ENCODE measurements at places on chromosomes 5 and 9. TPM values are rescaled to one million over a fixed set of nuclear protein-coding genes. Genes with fewer than 3 reads are reported as not detected.

DNA sequence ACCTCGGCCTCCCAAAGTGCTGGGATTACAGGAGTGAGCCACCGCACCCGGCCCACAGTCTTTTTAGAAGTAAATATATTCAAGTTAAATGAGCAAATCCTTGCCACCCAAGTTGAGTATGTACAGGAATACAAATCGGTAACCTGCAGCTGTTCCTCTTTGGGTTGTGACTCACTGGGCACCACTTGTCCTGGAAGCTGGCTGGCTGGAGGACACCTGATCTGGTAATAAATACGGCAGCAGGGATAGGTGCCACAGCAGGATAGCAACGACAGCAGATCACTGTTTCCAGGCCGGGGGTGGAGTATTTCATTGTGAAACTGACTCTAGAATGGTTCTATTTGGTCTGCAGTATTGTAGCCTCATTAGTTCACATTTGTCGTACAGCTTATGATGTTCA is 35.7 kb upstream of the SLC36A2 start:
- no peak overlapping the region for H3K4me3 ChIP-seq
- H3K36me3 ChIP-seq: no peaks in the 10 kb centered on the region
- H3K4me1 ChIP-seq: no peaks in the 10 kb centered on the region
- no peak overlapping the region for H3K27ac ChIP-seq

Gene FOXD4L5
- polyA plus RNA-seq: not detected

GRCh38 chr5:157963761-157964160 is 104.8 kb upstream of the CLINT1 start:
- no peak for DNase-seq
- H3K4me1 ChIP-seq: no peaks in the 10 kb centered on the region
- H3K27me3 ChIP-seq: no peaks in the 10 kb centered on the region
- no peaks in the 10 kb centered on the region for H3K36me3 ChIP-seq

Gene GPR150
- polyA plus RNA-seq: 2.1 TPM

DNA sequence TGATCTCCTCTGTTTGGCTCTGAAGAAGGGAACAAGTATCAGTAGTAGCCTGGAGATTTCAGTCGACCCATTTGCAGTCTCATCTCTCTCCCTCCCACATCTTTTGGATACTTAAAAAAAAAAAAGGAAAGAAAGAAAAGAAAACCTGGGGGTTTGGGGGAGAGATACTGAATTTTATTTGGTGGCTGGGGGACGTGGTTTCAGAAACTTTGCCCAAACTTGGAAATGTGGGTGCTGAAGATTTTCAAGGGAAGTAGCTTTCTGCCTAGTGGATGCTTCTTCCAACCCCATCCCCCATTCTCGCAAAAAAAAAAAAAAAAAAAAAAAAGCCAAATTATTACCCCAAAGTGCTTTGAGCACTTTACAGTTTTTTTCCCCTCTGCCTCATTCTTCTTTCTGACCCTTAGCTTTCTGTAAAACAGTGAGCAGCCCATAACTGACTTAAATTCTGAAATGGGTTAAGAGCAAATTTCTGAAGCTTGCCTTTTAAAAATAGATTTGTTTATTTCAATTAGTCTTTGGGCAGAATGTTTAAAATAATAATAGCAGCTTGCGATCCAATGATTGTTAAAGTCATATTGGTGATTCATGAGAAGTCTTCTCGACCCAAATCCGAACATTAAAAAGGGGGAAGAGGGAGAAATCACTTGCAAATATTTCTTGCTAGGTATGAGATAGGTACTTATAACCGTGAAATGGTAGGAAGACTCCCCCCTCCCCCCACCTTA is 894 bp downstream of the FST start:
- no peaks in the 10 kb centered on the region for H3K36me3 ChIP-seq
- H3K4me1 ChIP-seq: no peaks in the 10 kb centered on the region
- DNase-seq: no peak
- H3K4me3 ChIP-seq: peak overlapping the region; percentile 17

DNA sequence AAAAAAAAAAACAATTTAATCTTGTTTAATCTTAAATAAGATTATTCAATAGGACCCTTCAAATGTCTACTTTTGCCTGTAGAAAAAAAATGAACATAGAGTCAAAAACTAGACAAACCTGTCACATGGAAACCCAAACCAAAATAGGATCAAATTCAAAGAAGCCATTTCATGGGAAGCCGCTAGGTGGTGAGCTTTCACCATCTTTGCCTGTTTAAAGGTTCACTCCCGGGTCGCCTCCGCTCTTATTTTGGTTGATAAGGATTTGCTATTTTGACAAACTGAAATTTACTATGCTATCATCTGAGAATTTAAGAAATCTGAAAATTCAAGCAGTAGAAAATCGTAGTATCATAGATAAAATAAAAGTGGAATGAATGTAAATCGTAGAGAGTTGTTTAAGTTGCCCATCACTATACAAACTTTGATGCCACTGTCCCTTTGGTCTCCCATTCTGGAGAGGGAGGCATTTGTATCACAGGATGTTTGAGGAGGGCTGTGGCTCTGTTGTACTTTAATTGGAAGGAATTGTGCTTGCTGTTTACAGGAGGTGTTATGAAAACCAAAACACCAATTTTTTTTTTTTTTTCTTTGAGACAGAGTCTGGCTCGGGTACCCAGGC is 43.5 kb upstream of the DNAH5 start:
- DNase-seq: no peak
- H3K4me3 ChIP-seq: no peak overlapping the region
- no peak overlapping the region for H3K27ac ChIP-seq
- no peaks in the 10 kb centered on the region for H3K4me1 ChIP-seq

Gene FRMD3
- 1.5 TPM for polyA plus RNA-seq

GRCh38 chr5:116695681-116696080 is 121.1 kb upstream of the SEMA6A start:
- no peaks in the 10 kb centered on the region for H3K4me1 ChIP-seq
- H3K27me3 ChIP-seq: no peaks in the 10 kb centered on the region
- H3K27ac ChIP-seq: no peak overlapping the region
- no peak for DNase-seq

Gene SH3GL2
- polyA plus RNA-seq: 17.3 TPM

Gene SNCAIP
- polyA plus RNA-seq: 0.28 TPM

Data from pancreas (tissue), 10 donors.